ENCODE measurements at places on chromosomes 12 and 14.

DNA sequence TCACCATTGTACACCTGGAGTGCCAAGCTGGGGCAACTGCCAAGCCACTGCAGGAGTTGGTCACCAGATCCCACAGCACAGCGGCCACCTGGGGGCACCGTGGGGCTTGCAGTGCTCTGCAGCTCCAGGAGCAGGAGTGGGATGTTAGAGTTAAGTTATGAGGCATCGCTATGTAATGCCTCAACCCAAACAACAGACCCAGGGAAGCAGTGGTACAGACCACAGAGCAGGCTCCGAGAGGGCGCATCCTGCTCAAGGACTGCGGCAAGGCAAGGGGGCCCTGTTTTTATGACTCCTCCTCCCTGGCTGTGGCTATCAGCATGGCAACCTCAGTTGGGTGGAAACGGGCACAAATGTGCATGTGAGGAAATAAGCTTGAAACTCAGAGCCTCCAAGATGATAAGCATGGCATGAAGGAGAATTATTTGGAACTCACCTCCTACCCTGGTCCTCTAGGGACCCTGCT lies 63.1 kb downstream of the ARL6IP4 start:
- peak; percentile 70 for DNase-seq

DNA sequence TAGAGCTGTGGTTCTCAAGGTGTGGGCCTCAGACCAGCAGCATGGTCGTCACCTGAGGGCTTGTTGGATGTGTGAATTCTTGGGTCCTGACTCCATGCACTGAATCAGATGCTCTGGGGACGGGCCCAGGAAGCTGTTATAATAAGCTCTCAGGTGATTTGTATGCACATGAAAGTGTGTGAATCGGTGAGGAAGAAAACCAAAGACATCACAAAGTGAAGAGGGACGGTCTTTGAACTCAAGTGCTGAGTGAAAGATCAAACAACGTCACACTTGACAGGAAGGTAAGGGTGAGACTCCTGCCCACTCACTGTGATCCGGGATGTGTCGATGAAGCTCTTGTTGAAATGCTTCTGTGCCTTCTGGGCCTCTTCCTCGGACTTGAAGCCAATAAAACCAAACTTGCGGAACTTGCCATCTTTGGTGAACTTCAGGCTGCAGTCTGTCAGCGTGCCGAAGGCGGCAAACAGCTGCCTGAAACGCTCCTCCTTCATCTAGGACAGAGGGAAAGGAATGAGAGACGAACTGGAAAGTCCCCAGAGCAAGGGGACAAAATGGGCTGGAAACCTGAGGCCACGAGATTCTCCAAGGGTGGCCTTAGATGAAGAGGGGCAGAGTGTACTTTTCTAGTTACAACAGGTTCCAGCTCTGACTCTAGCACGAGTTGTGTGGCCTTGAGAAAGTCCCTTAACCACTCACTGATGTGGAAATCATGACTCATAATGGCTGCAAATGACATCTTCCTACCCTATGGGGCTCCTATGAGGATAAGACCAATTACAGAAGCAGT lies 4.0 kb downstream of the RBM19 start:
- no peak for DNase-seq

DNA sequence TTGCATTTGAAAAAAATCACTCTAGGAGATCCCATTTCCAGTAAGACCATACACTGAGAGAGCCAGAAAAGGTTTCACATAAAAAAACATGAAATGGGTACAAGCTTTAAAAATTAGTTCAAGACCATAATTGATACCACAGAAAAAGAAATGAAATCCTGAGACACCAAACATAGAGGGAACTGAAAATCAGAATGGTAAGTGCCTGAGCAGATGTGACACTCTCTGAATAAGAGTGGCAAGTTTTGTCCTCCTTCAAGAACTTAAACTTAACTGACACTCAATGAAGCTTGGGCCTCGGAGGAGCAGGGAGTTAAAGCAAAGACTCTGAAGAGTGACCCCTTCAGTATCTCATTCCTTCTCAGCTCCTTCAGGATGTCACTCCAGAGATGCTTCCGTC lies 23.2 kb upstream of the PTGDR start:
- DNase-seq = no peak

GRCh38 chr12:50659260-50659659 lies 104.6 kb upstream of the ATF1 start:
- no peak for DNase-seq

DNA sequence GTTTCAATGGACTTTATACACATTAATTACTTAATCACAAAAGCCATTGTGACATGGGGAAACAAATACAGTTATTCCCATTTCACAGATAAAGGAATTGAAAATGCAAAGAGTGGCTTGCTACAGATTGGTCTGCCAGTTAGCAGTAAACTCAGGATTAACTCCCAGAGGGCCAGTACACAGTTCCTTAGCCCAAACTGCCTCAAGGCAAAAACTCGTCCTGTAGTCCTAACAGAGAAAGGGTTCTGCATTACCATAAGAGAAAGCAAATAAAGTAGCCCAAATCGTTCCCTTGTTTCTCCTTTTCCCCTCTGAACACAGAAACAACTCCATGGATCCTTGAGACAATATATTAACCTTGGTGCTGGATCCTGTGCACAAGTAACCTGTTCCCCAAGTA lies 274.4 kb downstream of the LRIG3 start:
- DNase-seq = no peak

DNA sequence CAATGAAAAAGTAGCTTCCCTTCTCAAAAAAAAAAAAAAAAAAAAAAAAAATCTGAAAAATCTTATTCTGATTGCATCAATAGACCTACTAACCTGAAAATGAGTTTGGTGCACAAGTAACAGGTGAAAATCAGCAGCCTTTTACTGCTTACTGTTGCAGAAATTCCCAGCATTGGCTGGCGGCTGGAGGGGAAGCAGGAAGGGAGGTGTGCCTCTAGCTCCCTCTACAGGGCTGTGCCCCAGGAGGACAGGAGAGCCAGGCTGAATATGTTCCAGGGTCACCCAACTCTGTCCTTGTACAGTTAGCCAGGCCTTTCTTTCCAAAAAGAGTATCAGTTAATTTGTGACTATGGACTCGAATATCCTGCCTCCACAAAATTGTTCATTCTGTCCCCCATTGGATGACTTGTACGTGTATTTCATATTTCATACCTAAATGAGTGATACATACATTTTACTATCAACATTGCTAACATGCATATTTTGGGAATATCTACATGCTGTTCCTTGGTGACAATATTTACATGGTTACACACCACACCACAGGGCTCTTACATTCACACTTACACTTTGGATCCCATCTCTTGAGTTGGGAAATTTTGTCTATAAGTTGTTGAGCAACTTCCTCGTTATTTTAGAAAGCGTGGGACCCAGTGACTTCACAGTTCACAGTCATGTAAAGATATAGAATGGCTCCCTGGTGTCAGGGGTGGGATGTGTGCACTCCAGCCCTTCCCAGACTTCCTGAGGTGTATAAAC lies 124.8 kb downstream of the SAMD4A start:
- peak; percentile 12 for DNase-seq

- no peak for DNase-seq
Observed at GRCh38 chr14:31465111-31465510, 7.8 kb upstream of the DTD2 start.

DNA sequence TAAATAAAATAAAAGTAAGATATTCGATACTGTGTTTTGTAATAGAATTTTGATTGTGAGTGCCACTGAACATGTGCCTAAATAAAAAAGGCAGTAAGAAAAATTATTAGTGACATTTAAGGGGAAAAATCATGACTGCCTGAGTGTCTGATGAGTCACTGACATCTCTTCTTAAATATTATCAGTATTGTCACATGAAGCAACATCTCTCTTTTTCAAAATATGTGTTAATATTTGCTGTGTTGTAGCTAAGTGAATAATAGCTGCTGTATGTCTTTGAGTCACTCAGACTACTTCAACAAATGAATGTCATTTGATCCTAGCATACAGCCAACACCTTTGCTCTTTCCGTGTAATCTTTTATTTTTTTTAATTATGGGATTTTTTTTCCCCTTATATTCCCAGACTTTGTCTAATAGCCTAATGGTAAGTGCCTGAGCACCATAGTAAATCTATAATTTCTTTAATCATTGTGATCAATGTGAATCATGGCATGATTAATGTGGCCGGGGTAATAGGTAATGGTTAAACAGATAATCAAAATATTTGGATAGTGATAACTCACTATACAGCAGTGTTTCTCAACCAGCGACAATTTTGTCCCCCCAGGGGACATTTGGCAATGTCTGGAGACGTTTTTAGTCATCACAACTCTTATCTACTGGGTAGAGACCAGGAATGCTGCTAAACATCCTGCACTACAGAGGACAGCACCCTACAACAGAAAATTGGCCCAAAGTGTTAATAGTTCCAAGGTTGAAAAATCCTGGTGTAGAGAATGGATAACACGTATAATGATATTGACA lies 11.7 kb upstream of the OTX2 start:
- DNase-seq = no peak

GRCh38 chr12:19994968-19995367 lies 373.4 kb upstream of the PDE3A start:
- no peak for DNase-seq

- DNase-seq = peak; percentile 59
Observed at GRCh38 chr14:50001151-50001998, 108.5 kb downstream of the ARF6 start.

GRCh38 chr14:89509891-89510290 lies 92.9 kb upstream of the FOXN3 start:
- no peak for DNase-seq

All from naive thymus-derived CD4-positive, alpha-beta T cell (primary cell).